ENCODE measurements at places on chromosomes 2 and 18. TPM values are rescaled to one million over a fixed set of nuclear protein-coding genes. Genes with fewer than 3 reads are reported as not detected.

DNA sequence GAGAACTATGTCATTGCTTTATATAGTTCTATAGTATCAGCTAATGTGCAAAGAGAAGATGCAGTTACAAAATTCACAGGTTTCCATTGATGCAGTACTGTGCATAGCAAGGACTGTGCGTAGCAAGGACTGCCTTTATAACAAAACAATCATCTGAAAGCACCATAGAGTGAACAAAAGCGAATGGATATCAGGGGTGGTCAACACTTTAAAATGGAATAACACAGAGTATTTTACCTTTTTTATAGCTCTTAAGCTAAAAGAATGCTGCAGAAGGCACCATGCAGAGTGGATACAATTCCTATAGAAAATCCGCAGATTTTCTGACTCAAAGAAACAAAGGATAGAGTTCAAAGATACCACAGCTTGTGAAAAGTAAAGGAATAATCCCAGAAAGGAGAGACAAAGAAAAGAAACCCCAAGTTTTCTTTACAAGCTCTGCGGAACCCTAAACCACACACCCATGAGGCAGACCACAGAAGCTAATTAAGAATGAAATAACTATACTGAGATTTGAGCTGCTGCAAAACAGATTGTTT is 229.9 kb upstream of the DTNA start:
- no peaks in the 10 kb centered on the region for H3K27me3 ChIP-seq
- no peak overlapping the region for H3K4me3 ChIP-seq
- no peak for DNase-seq
- no peak overlapping the region for H3K27ac ChIP-seq
- H3K36me3 ChIP-seq = peaks cover 5% of the 10 kb centered on the region

DNA sequence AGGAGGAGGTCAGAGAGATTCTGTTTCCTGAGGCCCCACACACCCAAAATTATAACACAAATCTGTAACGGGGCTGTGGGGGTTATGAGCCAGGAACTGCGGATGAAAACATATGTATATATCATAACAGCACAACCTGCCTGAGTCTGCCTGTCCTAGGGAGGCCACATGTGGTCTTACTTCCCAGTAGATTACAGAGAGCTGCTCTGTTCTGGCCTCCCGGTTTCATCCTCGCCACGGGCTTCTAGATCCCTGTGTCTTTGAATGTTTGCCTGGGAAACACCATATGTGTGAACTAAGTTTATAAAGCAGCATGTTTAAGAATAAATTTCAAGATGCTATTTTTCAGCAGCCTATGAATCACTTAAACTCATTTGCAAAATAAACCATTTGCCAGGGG is 124.0 kb downstream of the TMEM200C start:
- DNase-seq = no peak
- H3K27me3 ChIP-seq = no peaks in the 10 kb centered on the region
- H3K4me3 ChIP-seq = no peak overlapping the region
- no peak overlapping the region for H3K27ac ChIP-seq

- DNase-seq = no peak
- H3K4me1 ChIP-seq = no peaks in the 10 kb centered on the region
- H3K4me3 ChIP-seq = no peak overlapping the region
- no peaks in the 10 kb centered on the region for H3K36me3 ChIP-seq
Observed at GRCh38 chr2:4915357-4915756, 776.8 kb upstream of the SOX11 start.

DNA sequence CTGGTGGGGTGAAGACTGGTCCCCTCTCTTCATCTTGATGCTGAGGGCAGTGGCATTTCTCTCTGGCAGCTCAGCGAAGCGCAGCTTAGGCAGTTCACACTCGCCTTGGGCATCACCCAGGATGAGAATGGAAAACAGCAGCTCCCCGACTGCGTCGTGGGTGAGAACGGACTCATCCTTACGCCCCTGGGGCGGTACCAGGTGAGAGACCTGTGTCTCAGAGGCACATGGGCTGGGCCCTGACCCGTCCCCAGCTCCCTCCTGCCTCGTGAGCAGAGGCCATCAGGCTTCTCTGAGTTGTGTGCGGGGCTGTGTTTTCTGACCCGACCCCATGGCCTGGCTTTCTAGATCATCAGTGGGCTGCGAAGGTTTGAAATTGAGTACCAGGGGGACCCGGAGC is 8.2 kb upstream of the CCDC74A start:
- peaks cover 29% of the 10 kb centered on the region for H3K36me3 ChIP-seq
- no peak overlapping the region for H3K27ac ChIP-seq
- H3K4me1 ChIP-seq = no peaks in the 10 kb centered on the region
- H3K27me3 ChIP-seq = no peaks in the 10 kb centered on the region
- no peak for DNase-seq
- H3K4me3 ChIP-seq = no peak overlapping the region

The TRABD2A gene
- 1.7 TPM for total RNA-seq

The SLC30A3 gene
- 2.5 TPM for total RNA-seq

The AQP4 gene
- 0.42 TPM for total RNA-seq

Measured in H9 (cell line).